ENCODE measurements at places on chromosomes 7 and 10.
A peak's percentile ranks its signal among the peaks of the same experiment; 100 is the strongest.

GRCh38 chr10:63696205-63696604, 175.0 kb downstream of the REEP3 start:
- no peak for DNase-seq

DNA sequence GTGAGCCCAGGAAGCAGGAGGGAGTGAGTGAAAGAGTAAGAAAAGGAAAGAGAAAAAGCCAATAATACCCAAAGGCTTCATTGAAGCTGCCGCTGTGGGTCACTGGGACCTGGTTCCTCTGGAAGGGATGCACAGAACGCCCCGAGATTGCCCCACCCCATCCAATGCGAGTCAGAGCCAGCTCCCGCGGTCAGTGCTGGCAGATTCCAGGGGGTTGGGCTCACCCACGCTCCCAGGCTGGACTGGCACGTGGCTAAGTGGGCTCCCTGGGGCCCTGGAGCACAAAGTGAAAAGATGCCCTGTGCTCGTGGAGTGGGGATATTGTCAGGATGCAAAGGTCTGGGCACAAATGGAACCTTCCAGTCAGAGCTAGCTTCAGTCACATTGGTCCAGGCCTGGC, 117.0 kb downstream of the OAT start:
- DNase-seq: no peak

DNA sequence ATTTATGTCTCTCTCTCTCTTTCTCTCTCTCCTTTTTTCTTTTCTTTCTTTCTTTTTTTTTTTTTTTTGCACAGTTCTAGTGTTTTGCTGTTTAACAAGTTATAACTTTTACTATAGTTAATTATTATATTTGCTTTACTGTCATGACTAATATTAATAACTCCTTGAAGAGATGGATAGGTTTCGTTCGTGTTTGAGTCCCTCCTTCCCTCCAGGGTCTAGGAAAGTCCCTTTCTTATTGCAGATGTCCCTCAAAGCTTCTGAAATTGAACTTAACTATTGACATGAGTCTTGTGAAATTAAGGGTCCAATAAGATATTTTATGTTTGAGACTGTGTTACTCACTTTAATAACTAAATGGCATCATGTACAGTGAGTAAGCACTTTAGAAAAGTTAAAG, 131.4 kb downstream of the PLXDC2 start:
- no peak for DNase-seq

GRCh38 chr10:123097039-123097438, 38.7 kb upstream of the HMX3 start:
- DNase-seq: no peak

- DNase-seq: peak; percentile 37
These were observed 1262.0 kb downstream of the TYW1 start for GRCh38 chr7:68258609-68259008.
